ENCODE measurements at places on chromosomes 1 and 21. TPM values are rescaled to one million over a fixed set of nuclear protein-coding genes. Genes with fewer than 3 reads are reported as not detected.

The MYOG gene
- total RNA-seq: not detected

The KCNJ15 gene
- total RNA-seq: 58.5 TPM

The FALEC gene
- not detected for total RNA-seq

The YBX1 gene
- total RNA-seq: 424 TPM

All from ureter (tissue), 1 donor.